ENCODE measurements at places on chromosomes 3 and 15.

GRCh38 chr3:138188013-138188730 lies 1.1 kb downstream of the ARMC8 start:
- H3K27me3 ChIP-seq, result no peaks in the 10 kb centered on the region
- H3K4me3 ChIP-seq, result peak overlapping the region; percentile 71
- peak overlapping the region; percentile 84 for H3K27ac ChIP-seq
- H3K36me3 ChIP-seq, result no peaks in the 10 kb centered on the region
- peaks cover 21% of the 10 kb centered on the region for H3K4me1 ChIP-seq
- DNase-seq, result no peak

DNA sequence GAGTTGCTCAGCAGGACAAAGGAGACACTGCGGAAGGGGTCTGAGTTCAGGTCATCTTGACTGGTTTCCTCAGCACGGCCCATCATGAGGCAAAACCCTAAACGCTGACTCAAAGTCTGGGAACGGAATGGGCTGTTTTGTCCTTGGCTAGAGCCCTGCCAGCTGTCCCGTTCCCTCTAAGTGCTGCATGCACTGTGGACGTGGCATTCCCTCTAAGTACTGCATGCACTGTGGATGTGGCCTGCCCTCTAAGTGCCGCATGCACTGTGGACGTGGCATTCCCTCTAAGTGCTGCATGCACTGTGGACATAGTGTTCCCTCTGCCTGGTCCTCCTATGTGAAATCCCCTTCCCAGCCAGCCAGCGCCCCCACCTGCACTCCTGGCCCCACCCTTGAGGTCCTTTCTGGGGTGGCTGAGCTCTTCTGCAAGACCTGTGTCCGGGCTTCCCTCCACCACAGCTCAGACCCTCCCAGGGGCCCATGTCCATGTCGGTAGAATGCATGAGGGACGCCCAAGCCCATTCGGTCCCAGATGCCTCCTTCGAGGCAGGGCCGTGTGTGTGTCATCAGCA lies 36.7 kb downstream of the TM2D3 start:
- peaks cover 39% of the 10 kb centered on the region for H3K4me1 ChIP-seq
- no peak for DNase-seq
- H3K27me3 ChIP-seq, result no peaks in the 10 kb centered on the region
- H3K36me3 ChIP-seq, result no peaks in the 10 kb centered on the region
- peak overlapping the region; percentile 85 for H3K27ac ChIP-seq

DNA sequence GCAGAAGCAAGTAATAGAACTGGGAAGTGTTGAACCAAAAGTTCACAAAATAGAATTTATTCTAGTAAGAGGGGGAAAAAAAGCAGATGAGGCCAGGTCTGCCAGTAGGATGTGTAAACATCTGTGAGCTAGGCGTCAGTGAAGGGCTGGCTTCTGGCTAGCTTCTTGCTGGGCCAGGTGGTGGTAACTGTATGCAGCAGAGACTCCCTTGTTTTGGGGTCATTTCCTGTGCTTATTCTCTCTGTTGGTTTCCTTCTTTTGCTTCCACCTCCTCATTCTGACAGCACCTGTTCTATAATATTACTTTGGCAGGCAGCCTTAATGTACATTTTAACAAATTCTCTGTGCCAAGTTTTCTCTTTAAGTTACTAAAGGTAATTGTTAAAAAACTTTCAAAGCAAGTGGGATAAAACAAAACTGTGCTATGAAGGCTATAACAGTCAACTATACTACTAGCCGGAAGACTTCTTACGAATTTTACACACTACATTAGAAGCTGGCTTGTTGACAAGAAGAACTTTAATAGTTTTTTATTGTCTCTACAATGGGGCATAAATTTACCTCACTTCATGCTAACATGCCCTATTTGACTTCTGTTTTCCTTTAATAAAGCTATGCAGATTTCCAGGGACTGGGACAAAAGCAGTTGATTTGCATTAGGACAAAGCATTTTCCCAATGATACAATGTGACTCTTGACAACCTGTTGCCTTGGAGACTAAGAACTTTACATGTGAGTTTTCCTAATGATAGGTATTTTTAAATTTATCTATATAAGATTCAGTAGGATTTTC lies 318.8 kb upstream of the NAALADL2 start:
- DNase-seq, result no peak
- no peaks in the 10 kb centered on the region for H3K27me3 ChIP-seq
- H3K36me3 ChIP-seq, result no peaks in the 10 kb centered on the region
- H3K27ac ChIP-seq, result no peak overlapping the region
- H3K4me1 ChIP-seq, result no peaks in the 10 kb centered on the region
- H3K4me3 ChIP-seq, result no peak overlapping the region

DNA sequence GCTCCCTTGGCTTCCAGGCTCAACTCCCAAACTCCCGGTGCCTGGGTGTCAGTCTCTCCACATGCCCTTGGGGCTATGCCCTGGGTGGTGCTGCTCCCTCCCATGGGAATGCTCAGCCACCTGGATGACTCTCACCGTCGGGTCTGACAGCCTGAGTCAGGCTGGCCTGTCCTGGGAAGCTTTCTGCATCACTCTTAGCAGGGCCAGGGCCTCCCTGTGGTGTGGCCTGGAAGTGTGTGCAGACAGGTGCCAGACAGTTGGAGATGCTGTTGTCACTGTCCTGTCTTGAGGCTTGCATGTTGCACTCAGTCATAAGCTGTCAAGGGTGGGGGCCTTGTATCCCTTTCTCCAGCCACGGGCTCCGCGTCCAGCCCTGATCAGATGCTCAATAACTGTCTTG lies 71.7 kb downstream of the GABRG3 start:
- H3K4me1 ChIP-seq, result no peaks in the 10 kb centered on the region
- H3K36me3 ChIP-seq, result no peaks in the 10 kb centered on the region
- H3K4me3 ChIP-seq, result no peak overlapping the region
- H3K27me3 ChIP-seq, result no peaks in the 10 kb centered on the region
- no peak for DNase-seq

GRCh38 chr3:24614359-24614758 lies 119.7 kb upstream of the THRB start:
- no peak overlapping the region for H3K4me3 ChIP-seq
- H3K27ac ChIP-seq, result no peak overlapping the region
- DNase-seq, result no peak
- no peaks in the 10 kb centered on the region for H3K36me3 ChIP-seq

GRCh38 chr3:94965867-94966475 lies 903.1 kb downstream of the NSUN3 start:
- H3K4me1 ChIP-seq, result no peaks in the 10 kb centered on the region
- H3K36me3 ChIP-seq, result no peaks in the 10 kb centered on the region
- DNase-seq, result no peak
- H3K4me3 ChIP-seq, result no peak overlapping the region

DNA sequence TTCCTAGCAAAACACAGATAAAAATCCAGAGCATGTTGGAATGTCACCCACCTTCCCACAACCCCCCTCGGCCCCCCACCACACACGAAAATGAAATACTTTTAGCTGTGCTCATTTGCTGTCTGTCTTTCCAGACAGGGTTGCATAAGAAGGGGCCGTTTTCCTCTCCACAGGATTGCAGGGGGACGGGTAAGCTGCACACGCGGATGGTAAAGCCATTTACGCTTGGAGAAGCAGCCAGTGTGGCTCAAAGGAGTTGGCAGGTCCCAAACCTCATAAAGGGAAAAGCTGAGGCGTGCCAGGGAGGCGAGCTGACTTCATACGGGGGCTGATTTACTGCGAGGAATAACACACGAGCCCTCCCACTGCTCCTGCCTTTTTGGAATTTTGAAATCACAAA lies 47.4 kb upstream of the ITGA11 start:
- no peak overlapping the region for H3K27ac ChIP-seq
- H3K4me3 ChIP-seq, result no peak overlapping the region
- no peaks in the 10 kb centered on the region for H3K4me1 ChIP-seq
- DNase-seq, result no peak
- no peaks in the 10 kb centered on the region for H3K36me3 ChIP-seq
- H3K27me3 ChIP-seq, result no peaks in the 10 kb centered on the region

DNA sequence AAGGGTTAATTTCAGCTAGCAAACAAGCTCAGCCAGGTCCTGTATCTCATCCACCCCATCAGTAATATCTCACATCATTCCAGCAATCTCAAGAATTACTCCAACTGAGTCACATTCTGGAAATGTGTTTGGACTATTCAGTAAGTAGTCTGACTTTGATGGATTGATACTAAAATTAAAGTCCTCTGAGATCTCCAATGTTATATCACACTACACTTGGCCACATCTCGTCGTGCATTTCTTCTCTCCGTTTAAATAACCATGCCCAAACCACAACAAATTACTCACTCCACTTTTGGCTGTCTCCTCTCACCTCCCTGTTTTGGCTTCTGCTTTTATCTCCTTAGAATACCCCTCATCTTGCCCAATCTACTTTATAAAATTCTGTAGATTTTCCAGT lies 292.2 kb downstream of the PYDC2 start:
- no peaks in the 10 kb centered on the region for H3K36me3 ChIP-seq
- no peak overlapping the region for H3K27ac ChIP-seq
- DNase-seq, result no peak
- H3K4me3 ChIP-seq, result no peak overlapping the region
- H3K27me3 ChIP-seq, result no peaks in the 10 kb centered on the region

DNA sequence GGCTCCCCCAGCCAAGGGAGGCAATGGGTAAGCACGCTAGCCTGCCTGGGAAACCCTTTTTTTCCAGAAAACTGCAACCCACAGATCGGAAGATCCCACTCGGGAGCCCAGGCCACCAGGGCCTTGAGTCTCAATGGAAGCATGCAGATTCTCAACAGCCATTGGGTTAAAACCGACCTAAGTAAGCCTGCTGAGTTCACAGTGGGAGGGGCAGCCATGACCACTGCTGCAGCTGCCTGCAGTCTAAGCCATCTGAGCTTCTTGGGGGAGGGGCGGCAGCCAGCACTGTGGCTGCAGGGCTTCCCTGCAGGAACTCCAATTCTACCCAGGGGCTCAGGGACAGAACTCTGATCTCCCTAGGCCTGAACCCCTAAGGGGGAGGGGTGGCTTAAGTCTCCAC lies 82.0 kb downstream of the DPPA2 start:
- no peak overlapping the region for H3K4me3 ChIP-seq
- no peak for DNase-seq
- H3K27me3 ChIP-seq, result no peaks in the 10 kb centered on the region
- no peak overlapping the region for H3K27ac ChIP-seq
- H3K4me1 ChIP-seq, result no peaks in the 10 kb centered on the region
- H3K36me3 ChIP-seq, result no peaks in the 10 kb centered on the region

DNA sequence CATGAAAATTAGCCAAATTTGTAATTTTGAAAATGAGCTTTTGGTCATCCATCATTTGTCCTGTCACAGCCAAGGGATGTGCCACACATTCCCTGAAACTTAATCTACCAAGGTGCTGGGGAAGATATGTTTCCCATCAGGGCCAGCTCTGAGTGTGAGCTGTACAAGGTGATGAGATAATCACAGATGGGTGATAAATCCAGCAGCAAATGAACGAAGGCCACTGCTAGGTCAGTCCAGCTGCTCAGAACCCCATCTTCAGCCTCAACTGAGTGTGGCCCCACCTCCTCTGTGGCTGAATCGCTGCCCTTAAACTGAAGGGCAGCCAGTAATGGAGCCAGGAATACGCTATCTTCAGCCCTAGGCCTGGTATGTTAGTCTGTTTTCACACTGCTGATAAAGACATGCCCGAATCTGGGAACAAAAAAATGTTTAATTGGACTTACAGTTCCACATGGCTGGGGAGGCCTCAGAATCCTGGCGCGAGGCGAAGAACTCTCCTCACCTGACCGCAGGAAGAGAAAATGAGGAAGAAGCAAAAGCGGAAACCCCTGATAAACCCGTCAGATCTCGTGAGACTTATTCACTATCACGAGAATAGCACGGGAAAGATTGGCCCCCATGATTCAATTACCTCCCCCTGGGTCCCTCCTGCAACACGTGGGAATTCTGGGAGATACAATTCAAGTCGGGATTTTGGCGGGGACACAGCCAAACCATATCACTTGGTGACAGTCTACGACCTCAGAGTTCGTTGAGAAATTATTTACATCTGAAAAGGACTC lies 553.0 kb downstream of the NTRK3 start:
- DNase-seq, result no peak
- no peaks in the 10 kb centered on the region for H3K27me3 ChIP-seq
- H3K4me1 ChIP-seq, result no peaks in the 10 kb centered on the region
- no peaks in the 10 kb centered on the region for H3K36me3 ChIP-seq

GRCh38 chr15:40985541-40986330 lies 32.5 kb downstream of the CHAC1 start:
- no peaks in the 10 kb centered on the region for H3K27me3 ChIP-seq
- DNase-seq, result no peak
- H3K27ac ChIP-seq, result no peak overlapping the region

DNA sequence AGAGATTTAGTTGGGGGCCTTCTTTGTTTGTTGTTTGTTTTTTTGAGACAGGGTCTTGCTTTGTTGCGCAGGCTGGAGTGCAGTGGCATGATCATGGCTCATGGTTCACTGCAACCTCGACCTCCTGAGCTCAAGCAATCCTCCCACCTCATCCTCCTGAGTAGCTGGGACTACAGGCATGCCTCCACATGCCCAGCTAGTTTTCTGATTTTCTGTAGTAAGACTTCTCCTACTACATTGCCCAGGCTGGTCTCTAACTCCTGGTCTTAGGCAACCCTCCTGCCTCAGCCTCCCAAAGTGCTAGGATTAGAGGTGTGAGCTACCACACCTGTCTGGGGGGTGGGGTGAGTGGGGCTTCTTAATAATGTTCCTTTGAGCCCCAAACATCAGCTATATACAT lies 148.3 kb upstream of the ADAMTS9 start:
- H3K27ac ChIP-seq, result no peak overlapping the region
- DNase-seq, result no peak
- no peaks in the 10 kb centered on the region for H3K27me3 ChIP-seq
- no peaks in the 10 kb centered on the region for H3K4me1 ChIP-seq
- H3K4me3 ChIP-seq, result no peak overlapping the region
- no peaks in the 10 kb centered on the region for H3K36me3 ChIP-seq

GRCh38 chr3:125213364-125213755 lies 812 bp upstream of the SLC12A8 start:
- H3K27ac ChIP-seq, result no peak overlapping the region
- no peak overlapping the region for H3K4me3 ChIP-seq
- H3K27me3 ChIP-seq, result no peaks in the 10 kb centered on the region
- H3K36me3 ChIP-seq, result no peaks in the 10 kb centered on the region

DNA sequence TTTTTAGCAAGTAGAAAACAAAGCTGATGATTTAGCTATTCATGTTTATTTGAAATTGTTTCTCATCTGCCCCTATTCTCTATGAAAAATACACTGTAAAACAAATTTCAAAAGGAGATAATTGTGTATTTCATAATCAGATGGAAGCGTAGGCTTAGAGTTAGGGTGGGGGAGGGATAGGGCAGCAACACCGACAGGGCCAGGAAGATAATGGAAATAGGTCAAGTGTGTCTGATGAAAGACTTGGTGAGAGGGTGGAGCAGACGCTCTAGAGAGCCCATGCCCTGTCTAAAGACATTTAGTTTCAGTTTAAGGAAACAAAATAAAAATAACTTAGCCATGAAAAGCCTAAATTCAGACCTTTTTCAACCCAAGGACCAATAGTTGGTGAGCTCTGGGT lies 51.6 kb upstream of the ARL6 start:
- no peaks in the 10 kb centered on the region for H3K27me3 ChIP-seq
- H3K36me3 ChIP-seq, result no peaks in the 10 kb centered on the region
- H3K27ac ChIP-seq, result no peak overlapping the region
- no peak overlapping the region for H3K4me3 ChIP-seq
- no peaks in the 10 kb centered on the region for H3K4me1 ChIP-seq
